ENCODE measurements at places on chromosomes 5 and 9.

- DNase-seq: no peak
Measured at GRCh38 chr9:133402689-133403088, 15.1 kb downstream of the REXO4 start.

GRCh38 chr9:134637241-134637640 is 4.4 kb upstream of the COL5A1 start:
- DNase-seq: no peak

DNA sequence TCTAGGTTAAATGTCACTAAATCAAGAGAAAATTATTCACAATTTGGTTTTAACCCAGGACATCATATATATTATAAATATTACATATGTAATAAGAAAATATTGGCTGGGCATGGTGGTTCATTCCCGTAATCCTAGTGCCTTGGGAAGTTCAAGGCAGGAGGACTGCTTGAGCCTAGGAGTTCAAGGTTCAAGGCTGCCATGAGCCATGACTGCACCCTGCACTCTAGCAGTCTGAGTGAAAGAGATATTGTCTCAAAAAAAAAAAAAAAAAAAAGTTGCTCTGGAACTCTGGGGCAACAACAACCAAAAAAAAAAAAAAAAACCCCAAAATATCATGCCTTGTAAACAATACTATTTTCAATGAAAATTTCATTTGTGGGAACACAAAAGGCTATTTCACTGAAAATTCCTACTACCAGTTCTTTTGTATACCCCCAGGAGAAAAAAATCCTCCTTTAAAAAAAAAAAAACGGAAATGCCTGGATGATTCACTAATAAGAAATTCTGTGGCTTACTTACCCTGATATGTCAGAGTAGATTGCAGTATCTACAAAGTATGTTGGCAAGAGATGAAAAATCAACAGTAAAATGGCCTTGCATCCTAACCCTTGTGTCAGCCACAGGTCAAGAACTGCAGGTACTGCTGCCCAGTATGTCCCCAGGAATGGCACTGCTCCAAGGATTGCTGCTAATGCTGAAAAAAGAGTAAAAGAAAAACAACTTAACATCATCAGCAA is 22.6 kb upstream of the CTNNAL1 start:
- DNase-seq: no peak

- DNase-seq: no peak
Measured at GRCh38 chr5:158522776-158523175, 576.9 kb downstream of the EBF1 start.

GRCh38 chr9:2466703-2467102 is 154.9 kb upstream of the VLDLR start:
- DNase-seq: no peak

DNA sequence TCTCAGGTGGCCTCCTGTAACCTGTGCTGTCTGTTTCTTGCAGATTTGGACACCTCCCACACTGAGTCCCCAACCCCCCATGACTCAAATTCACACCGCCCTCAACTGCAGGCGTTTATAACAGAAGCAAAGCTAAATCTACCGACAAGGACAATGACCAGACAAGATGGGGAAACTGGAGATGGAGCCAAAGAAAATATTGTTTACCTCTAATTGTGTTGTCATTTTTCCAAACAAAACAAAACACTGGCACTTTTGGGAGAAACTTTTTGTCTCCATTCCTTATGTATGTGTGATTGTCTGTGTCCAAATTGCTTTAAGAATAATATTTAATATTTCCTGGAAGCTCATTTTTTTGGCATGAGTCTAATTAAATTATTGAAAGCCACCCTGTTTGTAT is 314.8 kb downstream of the ARHGEF28 start:
- no peak for DNase-seq

DNA sequence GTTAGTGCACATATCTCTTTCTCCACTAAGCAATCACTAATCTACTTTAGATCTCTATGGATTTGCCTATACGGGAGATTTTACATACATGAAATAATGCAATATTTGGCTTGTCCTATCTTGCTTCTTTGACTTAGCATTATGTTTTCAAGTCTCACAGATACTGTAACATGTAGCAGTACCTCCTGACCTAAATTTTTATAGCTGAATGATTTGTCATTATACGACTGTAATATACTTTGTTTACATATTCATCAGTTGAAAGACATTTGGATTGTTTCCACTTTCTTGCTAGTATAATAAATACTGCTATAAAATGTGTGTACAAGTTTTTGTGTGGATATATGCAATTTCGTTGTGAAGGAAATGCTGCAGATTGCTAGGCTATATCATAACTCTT is 1520.8 kb upstream of the CDH6 start:
- no peak for DNase-seq

DNA sequence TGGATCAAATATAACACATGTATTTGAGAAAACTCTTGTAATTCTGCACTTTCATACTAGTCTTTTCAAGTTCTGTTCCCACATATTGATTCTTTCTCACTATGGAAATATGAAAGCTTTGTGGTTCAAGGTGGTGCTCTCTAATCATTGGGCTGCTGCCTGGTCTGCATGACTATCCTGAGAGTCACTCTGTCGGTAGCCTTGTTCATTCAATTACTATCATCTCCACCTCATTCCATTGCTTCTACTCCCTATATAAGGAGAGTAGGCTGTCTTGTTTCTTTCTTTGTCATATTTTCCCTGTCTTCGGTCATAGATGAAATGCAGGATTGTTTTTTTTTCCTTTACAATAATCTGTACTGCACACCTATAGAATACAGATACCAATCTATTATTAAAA is 341.4 kb upstream of the ACTBL2 start:
- DNase-seq: no peak

DNA sequence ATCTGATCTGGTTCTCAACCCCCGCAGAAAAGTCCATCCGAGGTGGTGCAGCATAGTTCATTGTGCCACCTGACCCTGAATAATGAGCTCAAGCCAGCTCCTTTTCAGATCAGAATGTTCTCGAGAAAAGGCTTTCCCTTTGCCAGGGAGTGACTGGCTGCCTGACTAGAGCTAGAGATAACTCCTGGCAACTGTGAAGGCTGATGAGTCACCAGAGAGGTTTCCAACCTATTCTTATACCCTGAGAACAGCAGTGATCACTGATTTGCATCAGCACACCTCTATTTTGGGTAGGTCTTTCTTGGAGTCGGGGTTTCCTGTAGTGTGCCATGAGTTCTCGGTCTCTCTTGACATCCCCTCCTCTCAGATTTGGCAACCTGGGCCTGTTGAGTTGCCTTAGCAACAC is 127.9 kb downstream of the PIK3R1 start:
- no peak for DNase-seq

DNA sequence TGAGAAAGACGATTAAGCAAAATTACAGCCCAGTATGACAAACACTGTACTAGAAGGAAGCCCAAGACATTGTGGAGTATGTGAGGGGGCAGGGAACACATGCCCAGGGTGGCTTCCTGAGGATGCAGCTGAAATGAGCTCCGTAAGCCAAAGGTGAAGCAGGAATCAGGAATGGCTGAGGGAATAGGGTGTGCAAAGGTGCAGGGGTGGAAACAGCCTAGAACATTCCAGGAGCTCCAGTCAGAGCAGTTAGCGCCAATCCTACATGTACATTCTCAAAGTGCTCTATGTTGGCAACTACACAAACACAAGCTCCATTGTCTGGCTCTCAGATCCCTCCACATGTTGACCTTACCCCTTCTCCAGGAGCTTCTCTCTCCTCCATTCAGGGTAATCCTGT is 257.9 kb downstream of the MAN2A1 start:
- DNase-seq: no peak

DNA sequence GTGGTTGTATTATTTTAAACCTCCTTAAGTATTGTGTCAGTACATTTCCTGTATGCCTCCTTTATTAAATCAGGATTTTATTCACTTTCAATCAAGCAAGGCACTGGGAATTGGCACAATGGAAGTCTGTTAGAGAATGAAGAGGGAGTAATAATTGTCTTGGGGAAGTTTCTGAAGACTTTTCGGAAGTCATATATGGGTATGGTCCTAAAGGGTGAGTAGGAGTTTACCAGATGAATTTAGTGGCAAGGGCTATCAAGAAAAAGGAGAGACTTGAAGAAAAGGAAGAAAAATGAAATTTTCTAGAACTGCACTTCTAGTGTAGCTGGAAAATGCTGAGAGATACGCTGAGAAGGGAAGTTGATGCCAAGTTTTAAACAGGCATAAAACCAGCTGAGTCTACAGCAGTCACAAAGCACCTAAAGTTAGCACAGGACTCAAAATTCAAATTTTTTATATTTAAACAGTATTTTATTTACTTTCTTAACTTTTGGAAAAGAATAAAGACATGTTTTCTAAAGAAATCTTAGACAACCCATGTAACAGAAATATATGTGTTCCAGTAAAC is 184.9 kb downstream of the SMC2 start:
- DNase-seq: no peak

DNA sequence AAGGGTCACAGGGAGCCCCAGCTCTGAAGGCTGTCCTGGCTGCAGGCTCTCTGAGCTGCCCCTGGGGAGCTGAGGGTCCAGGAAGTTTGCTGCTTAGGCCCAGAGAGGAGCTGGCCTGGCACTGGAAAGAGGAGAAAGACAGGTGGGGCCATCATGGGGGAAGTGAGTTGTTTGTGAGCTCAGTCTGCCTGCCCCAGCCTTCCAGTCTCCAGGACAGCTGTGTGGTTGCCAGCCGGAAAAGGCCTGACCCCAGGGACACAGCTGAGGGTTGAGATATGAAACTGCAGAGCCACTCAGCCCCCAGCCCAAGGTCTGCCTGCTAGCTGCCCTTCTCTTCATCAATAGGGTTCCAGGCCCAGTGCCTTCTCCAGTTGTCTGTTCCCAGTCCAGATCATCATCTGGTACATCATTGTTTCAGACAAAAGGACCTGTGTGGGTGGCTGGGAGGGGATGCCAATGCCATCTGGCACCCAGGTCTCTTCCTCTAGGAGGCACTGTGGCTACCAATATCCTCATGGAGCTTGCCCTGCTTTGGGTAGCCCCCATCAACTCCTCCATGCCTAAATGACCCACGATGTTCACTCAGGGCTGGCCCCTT is 4.3 kb upstream of the DDX41 start:
- no peak for DNase-seq

- no peak for DNase-seq
Measured at GRCh38 chr5:95671826-95672225, 11.0 kb downstream of the SPATA9 start.

DNA sequence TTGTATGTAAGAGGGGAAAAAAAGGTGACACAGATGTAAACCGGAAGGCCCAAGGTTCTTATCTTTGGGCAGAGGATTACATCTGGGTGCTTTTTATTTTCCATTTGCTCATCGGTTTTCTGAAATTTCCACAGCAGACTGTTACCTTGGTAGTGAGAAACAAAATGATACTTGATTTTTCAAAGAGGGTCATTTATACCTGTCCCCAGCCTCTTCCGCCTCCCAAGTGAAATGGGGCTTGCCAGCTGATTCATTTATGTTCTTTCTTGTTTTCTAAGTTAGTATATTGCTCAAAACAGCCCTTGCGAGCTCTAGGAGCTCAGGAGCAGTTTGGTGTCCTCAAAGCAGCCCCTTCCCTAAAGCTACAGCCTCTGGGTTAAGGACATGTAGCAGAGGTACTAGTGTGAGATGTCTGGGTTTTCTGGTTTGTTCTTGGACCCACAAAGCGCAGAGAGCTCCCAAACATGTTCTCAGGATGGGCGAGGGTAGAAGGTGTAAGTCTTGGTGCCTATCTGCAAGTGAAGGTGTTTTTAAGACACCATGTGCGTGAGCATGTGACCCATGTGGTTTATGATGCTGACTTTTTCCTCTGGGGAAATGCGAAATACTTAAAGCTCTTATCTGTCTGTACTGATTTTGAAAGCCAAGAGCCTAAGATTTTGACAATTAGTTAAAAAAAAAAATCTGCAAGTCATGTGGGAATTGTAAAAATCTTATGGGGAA is 38.3 kb downstream of the DAPK1 start:
- no peak for DNase-seq

- no peak for DNase-seq
Measured at GRCh38 chr9:23821375-23822181, 4.5 kb downstream of the ELAVL2 start.

DNA sequence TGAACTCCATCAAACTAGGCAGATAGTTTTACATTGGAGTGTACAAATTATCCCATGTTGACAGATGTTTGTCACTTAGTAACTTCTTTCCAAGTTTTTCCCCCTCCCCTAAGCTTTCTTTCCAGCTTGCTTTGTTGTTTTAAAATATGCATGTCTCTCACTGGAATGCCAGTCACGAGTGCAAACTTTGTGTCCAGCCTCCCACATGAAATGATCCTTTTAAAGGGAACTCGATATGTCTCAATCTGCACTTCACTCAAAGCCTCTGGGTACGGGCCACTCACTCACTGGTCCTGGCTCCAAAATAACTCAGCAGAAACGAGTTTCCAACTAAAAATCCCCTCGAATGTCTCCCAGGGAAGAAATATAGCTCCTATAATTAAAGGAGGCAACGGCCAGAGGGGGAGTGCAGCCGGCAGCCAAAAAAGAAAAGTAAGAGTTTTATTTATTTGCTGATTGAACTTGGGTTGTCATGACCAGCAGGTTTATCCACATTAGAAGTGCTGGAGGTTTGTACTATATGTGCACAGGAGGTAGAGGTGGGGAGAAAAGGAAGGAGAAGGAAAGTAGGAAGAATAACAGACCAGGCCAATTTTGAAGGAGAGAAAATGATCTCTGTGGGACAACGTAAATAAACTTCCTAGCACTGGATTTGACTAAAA is 17.5 kb downstream of the NR2F1 start:
- DNase-seq: no peak

DNA sequence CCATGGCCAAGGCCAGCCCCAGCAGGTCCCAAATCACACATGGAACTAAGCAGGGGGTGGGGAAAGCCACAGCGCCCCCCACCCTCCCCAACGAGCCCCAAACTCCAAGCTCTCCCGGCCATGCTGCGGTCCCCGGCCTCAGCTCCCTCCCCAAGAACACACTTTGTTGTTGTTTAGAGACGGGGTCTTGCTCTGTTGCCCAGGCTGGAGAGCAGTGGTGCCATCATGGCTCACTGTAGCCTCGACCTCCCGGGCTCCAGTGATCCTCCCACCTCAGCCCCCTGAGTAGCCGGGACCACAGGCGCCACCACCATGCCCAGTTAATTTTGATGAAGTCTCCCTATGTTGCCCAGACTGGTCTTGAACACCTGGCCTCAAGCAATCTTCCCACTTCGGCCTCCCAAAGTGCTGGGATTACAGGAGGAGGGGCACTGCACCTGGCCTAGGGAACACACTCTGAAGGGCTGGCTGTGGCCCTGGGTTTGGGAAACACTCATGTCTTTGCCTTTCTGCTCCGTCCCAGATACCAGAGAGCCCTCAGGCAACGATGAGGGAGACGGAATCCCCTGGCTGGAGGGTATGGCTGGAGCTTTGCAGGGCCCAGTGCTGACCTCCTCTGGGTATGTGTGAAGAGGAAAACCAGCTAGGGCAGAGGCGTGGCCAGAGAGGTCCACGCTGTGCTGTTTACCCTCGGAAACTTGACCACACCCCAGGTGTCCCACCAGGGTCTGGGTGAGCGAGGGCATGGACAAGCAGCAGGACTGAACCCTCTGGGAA is 53.2 kb upstream of the UBAC1 start:
- DNase-seq: no peak
